Globus pallidus (tissue), 1 donor: ENCODE measurements at places on chromosomes 3 and 15.

GRCh38 chr3:35709691-35710090 lies 70.4 kb downstream of the ARPP21 start:
- no peak for DNase-seq

GRCh38 chr3:172982736-172983364 lies 158.2 kb downstream of the SPATA16 start:
- peak; percentile 43 for DNase-seq

GRCh38 chr3:66113542-66113941 lies 74.8 kb upstream of the MAGI1 start:
- DNase-seq, result no peak

- peak; percentile 33 for DNase-seq
These were observed 619 bp downstream of the ATXN7 start for GRCh38 chr3:63864008-63864964.

GRCh38 chr3:101533603-101533968 lies 20.6 kb upstream of the SENP7 start:
- DNase-seq, result no peak

DNA sequence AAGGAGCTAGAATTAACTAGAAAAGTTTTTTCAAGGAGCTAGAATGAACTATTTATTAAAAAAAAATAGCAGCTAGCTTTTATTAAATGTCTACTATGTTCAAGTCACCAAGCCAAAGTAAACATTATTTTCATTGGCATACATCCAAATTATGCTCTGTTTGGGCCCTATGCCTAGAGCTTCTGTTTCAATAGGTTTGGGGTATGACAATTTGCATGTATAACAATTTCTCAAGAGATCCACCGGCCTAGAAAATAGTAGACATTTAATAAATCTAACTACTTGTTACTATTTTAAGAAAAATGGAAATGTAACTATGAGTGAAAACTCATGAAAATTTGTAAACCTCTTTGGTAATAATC lies 8.0 kb downstream of the GABRR3 start:
- DNase-seq, result no peak

- DNase-seq, result peak; percentile 77
These were observed 906.0 kb upstream of the ALCAM start for GRCh38 chr3:104460477-104461406.

DNA sequence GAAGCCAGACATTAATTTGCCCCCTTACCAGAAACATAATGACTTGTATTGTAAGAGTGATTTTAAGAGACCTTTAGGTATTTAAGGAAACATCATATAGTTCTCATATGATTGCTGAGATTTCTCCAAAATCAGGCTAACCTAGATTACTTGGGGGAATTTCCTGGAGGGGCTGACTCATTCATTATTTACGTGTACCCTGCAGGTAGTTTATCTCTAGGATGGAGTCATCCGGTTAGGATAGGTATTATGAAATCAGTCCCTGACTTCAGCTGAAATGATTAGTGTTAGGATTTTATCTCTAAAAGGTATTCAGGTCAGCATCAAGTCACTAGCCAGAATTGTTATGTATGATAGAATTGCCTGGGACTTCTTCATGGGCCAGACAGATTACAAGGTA lies 97.5 kb downstream of the TCF12 start:
- DNase-seq, result no peak

GRCh38 chr15:54520616-54521015 lies 542.4 kb downstream of the UNC13C start:
- no peak for DNase-seq

GRCh38 chr3:21672303-21672702 lies 78.7 kb downstream of the ZNF385D start:
- DNase-seq, result no peak

DNA sequence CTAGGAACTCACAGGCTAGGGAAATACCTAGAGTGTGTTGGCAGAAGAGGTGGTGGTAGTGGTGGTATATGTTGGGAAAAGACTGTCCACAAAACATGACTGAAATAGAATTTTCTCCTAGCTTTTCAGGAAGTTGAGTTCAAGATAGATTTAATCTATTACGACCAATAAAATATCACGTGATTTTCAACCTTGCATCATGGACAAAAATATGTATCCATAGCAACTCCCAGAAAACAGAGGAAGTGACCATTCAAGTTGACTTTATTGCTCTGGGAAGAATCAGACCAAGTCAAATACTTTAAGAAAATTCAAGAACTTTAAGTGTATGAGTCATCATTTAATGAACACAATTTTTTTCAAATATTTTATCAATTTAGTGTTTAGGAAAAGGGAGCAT lies 347.0 kb upstream of the ZNF385D start:
- no peak for DNase-seq

- DNase-seq, result no peak
These were observed 64.3 kb downstream of the CASR start for GRCh38 chr3:122247825-122248185.

DNA sequence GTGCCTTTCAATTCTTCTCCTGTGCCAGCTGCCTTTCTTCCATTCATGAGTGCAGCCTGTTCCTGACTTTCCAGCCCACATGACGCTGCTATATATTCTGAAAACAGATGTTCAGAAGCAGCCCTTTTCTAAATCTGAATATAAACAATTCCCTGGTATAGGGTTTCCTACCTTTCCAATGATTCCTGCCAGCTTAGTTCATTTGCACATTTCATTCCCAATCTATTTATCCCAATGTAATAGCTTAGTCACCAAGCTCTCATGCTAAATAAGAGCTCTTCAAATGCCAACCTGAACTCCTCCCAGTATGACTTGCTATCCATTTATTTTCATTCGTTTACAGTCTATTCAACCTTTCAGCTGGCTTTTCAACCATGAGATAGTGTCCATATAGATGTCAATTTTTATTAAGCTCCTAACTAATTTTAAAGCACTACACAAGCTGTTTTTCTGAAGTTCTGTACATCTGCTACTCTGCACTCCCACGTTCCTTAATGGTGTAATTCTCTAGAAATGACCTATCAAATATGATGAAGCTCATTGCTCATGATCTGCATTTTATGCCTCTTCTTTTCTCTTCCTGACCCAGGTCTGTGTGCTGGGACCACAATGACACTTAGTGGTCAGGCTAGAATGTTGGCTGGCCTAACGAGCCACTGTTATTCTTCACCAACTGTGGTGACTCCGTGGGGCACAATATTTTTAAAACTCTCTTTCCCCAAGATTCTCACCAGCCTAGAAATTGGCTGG lies 605.0 kb upstream of the TBL1XR1 start:
- peak; percentile 24 for DNase-seq

GRCh38 chr15:82739086-82739485 lies 29.4 kb upstream of the AP3B2 start:
- no peak for DNase-seq

DNA sequence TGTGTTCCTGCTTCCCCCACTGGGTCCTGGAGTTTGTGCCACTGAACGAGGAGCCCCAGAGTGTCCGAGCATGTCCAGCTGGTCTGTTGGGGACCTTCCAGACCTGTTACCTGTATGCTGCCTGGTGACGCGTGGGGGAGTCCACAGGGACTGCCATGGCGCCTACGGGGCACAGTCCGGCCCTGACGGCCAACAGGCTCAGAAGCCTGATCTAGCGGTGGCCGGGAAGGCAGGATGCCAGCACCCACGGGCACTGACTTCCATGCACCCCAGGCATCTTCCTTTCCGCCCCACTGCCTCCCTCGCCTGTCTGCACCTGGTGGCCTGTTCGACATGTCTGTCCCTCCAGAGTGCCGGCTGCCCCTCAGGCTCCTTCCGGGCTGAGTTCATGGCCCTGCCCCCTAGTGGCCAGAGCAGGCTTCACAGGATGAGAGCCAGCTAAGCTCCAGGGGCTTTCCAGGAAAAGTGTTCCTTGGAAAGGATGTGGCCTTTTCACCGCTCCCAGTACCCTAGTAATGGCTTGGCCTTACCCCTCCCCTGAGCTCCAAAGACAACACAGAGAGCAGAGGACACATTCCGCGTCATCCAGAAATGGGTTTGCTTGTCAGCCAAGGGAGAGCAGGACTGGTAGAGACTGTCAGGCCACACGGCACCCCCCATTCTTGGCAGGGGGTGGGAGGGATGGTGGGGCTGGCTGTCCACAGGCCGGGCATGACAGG lies 35.7 kb downstream of the NGRN start:
- DNase-seq, result no peak

DNA sequence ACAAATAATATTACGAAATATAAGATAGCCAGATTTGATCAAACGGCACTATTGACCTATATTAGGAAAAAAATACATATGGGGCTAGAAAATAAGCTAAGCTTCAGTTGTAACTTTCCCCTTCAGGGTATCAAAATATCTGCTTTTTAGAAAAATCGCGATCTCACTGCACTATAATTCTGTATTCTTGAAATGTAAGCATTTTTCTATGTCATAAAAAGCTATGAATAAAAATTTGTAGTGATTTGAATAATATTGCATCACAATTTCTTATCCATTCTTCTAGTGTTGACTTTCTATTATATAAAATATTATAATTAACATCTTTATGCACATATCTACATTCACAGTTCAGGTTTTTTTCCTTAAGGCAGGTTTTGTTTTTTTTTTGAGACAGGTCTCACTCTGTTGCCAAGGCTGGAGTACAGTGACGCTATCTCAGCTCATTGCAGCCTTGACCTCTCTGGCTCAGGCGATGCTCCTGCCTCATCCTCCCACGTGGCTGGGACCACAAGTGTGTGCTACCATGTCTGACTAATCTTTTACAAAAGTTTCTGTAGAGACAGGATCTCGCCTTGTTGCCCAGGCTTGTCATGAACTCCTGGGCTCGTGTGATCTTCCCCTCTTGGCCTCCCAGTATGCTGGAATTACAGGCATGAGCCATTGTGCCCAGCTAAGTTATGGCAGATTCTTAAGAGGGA lies 21.6 kb downstream of the EMC4 start:
- DNase-seq, result no peak

GRCh38 chr3:30319713-30320112 lies 286.7 kb upstream of the TGFBR2 start:
- no peak for DNase-seq

- no peak for DNase-seq
These were observed 5.6 kb downstream of the PDCD6IP start for GRCh38 chr3:33803894-33804526.

DNA sequence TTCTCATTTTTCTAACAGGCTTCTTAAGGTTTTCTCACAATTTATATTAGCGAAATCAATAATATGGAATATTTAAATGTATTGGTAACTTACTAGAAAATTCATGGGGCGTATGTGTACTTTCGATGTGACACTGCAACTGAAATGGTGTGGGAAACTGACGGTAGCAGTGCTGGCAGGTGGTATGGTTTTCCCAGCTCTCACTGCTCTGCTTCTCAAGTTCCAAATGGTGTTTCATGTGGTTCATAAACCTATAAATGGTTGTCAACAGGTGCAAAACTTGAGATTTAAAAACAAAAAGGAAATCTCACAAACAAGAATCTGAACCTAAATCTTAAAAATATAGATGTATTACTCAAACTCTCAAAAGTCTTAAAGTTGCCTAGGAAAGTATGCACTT lies 54.7 kb downstream of the ZNF280D start:
- no peak for DNase-seq

DNA sequence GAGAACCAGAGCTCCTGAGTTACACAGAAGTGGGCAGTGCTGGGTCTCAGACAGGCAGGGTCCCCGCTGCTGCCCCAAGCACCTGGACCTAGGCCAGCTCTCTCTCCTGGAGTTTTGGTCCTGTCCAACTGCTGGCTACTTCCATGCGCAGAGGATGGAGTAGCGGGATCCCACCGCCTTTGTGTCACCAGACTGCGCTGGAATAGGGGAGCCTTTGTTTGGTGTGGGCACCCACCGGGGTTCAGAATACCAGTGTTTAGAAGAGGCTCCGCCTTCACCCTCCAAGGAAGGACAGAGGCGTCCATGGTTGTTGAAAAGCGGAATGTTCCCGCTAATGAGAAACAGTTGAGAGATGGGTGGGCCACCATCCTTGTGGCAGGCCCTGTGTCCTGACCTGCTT lies 154.4 kb downstream of the DNAJB8 start:
- no peak for DNase-seq

- peak; percentile 51 for DNase-seq
These were observed 54.9 kb downstream of the KIF9 start for GRCh38 chr3:47227678-47228077.

- no peak for DNase-seq
These were observed 22.8 kb downstream of the USF3 start for GRCh38 chr3:113673593-113673992.

- no peak for DNase-seq
These were observed 284.8 kb upstream of the ARL6 start for GRCh38 chr3:97479740-97480139.

- no peak for DNase-seq
These were observed 130.8 kb upstream of the PRR20G start for GRCh38 chr3:127418560-127419147.

GRCh38 chr3:64093825-64094712 lies 70.8 kb upstream of the PSMD6 start:
- DNase-seq, result no peak

- DNase-seq, result no peak
These were observed 41.0 kb upstream of the MANF start for GRCh38 chr3:51343918-51344687.

DNA sequence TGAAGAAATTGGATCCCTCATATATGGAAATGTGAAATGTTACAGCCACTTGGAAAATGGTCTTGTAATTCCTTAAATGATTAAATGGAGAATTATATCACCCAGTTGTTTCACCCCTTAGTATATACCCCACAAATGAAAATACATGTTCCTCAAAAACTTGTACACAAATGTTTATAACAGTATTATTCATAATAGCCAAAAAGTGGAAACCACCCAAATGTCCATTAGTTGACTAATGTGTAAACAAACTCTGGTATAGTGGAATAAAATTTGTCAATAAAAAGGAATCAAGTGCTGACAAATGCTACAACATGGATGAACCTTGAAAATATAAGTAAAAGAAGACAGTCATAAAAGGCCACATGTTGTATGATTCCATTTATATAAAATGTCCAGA lies 12.5 kb downstream of the FAM162A start:
- DNase-seq, result no peak

DNA sequence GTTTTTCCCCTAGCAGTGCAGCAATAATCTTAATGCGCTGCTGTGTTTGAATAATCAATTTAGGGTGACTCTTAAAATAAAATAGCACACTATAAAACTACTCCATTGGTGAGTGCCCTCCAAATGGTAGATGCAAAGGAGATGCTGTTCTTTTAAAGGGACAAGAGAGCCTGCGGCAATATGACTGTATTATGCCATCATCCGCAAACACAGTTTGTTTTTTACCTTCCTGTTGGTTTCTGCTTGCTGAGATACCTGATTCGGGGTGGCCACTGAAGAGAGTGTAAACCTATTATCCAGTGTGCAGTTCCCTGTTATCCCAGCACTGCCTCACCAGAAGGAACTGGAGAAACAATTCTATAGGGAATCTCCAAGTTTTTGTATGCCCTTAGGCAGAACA lies 523.1 kb upstream of the TGFBR2 start:
- DNase-seq, result no peak

DNA sequence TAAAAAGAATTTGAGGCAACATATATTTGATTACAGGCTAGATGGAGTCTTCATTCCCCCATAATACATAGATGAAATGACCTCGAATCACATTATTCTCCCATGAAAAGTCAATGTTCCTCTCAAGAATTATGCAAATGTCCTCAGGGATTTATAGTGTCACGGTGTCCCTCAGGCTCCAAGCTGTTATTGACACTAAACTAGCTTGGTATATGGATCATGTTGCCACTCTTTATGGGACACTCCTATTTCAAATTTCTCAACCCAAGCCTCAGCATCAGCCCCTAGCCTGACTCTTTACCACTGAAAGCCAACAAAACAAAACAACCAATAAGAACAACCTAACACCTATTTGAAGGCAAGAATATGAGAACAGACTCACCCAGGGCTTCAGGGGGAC lies 139.8 kb downstream of the TPRG1 start:
- DNase-seq, result no peak

GRCh38 chr3:127777921-127778656 lies 44.2 kb downstream of the MGLL start:
- no peak for DNase-seq
